Cardiac fibroblast (primary cell): ENCODE measurements at places on chromosomes 4 and X.
A peak's percentile ranks its signal among the peaks of the same experiment; 100 is the strongest.

DNA sequence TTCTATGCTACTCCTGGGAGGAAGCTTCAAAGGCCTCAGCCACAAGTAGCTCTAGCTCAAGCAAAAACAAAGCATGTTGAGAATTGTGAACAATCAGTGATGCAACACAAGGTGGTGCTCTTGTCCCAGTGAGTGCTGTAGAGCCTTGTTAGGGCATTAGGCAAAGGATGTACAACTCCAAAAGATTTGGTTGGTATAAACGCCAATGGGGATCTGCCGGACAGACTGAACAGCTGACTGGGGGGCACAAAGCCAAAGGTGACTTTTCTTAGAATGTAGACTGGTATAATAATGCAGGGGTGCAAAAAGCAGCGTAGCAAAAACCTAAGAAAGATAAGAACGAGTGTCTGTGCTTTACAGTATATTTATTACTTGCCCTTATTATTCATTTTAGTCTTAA lies 62.6 kb upstream of the ALB start:
- peak; percentile 83 for DNase-seq

DNA sequence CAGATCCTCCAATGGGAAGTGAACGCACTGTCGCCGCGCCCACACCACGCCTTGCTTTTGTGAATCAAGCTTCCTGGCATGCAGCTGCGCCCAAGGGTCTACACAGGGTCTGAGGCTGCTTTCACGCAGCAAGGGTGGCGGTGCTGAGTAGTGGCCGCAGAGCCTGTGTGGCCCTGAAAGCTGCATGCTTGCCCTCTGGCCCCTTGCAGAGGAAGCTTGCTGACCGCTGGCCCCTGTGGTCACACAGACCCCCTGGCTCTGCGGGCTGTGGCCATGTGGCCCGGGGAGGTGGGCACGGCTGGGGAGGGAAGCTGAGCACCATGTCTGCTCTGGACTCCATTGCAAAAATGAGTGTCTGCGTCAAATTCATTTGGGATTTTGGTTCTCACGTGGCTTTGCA lies 8.8 kb downstream of the DOK7 start:
- DNase-seq: no peak

GRCh38 chrX:67596839-67597790 lies 53.3 kb downstream of the AR start:
- no peak for DNase-seq

GRCh38 chr4:170080496-170080895 lies 9.3 kb downstream of the AADAT start:
- DNase-seq: no peak

- DNase-seq: no peak
Measured at GRCh38 chr4:10048941-10049697, 27.8 kb upstream of the SLC2A9 start.

- DNase-seq: no peak
Measured at GRCh38 chr4:159131564-159131963, 28.7 kb downstream of the RAPGEF2 start.

- no peak for DNase-seq
Measured at GRCh38 chr4:89413518-89413917, 105.9 kb upstream of the GPRIN3 start.

GRCh38 chrX:148580016-148580415 lies 79.6 kb downstream of the AFF2 start:
- DNase-seq: no peak

- no peak for DNase-seq
Measured at GRCh38 chrX:69195192-69195591, 29.9 kb upstream of the PJA1 start.

- no peak for DNase-seq
Measured at GRCh38 chr4:165922747-165923146, 49.7 kb downstream of the TLL1 start.

- DNase-seq: no peak
Measured at GRCh38 chr4:160546201-160546600, 1443.3 kb downstream of the RAPGEF2 start.

- peak; percentile 1 for DNase-seq
Measured at GRCh38 chr4:35250761-35251160, 993.6 kb downstream of the ARAP2 start.

GRCh38 chr4:32745351-32745750 lies 2025.2 kb downstream of the PCDH7 start:
- DNase-seq: no peak

GRCh38 chr4:119684463-119684862 lies 55.9 kb upstream of the PDE5A start:
- DNase-seq: no peak
